ENCODE measurements at places on chromosomes 16 and 17. TPM values are rescaled to one million over a fixed set of nuclear protein-coding genes. Genes with fewer than 3 reads are reported as not detected.

The SLC5A11 gene
- total RNA-seq: not detected

The OR3A3 gene
- total RNA-seq: not detected

- DNase-seq: no peak
These were observed 78.7 kb downstream of the CRISPLD2 start for GRCh38 chr16:84898447-84898846.

DNA sequence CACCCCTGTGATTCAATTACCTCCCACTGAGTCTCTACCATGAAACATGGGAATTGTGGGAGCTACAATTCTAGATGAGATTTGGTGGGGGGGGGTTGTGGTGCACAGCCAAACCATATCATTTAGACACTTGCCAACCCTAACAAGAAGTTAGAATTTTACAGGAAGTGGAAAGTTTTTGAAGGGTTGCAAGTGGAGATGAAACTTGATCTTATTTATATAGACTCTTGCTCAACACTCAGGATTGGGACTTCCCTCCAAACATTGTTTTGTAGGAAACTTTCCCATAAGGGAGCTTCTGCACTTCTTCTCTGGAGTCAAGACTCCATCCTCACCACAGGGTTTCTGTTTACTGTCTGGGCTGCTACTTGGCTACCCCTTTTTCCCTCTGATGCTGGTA, 266.7 kb upstream of the CDH11 start:
- DNase-seq: no peak

DNA sequence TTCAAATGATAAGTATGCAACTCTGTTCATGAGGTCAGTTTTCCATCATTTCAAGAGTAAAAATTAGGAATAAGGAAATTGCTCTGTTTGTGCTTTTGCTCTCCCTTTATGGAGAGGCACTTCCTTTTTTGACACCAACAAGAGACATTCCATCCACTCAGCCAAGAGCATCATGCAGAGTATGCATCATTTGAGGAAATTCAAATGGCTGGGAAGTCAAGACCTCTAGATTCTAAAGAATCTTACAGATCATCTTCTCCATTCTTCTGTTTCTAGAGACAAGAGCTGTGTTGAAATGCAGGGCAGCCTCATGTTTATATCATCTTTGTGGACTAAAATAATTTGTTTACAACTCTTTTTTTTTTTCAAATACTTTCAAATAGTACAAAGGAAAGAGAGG, 669.4 kb downstream of the CDH11 start:
- DNase-seq: no peak

DNA sequence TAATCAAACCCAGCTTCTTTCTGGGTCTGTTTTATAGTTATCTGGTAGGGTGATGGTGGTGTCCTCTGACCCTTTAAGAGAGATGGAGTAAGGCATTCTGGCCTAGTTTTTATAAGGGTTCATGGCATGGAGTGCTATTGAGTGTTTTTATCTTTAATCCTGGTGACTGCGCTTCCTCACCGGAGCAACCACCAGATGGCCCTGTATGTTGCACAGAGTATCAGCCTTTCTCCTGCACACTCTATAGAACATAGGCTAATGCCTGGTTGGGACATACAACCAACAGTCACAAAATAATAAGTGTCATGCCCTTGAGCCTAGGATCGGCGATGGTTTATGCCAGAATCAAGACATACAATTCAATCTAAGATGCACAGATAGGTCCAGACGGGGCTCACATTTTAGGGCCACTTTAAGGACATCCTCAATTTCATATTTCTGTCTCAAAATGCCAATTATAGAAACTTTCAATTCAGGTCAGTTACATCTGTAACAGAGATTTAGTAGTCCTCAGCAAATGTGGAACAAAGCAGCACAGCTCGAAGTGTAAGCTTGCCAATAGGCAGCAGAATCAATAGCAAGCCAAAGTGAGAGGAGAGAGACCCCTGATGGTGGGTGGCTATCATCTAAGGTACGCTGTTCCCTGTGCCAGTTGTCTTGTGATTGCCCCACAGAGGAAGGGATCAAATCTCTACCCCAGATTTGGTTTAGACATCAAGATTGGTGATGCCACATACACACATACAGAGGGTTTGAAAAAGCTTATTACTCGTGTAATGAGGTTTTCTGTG, 37.2 kb upstream of the HOXB9 start:
- DNase-seq: no peak

DNA sequence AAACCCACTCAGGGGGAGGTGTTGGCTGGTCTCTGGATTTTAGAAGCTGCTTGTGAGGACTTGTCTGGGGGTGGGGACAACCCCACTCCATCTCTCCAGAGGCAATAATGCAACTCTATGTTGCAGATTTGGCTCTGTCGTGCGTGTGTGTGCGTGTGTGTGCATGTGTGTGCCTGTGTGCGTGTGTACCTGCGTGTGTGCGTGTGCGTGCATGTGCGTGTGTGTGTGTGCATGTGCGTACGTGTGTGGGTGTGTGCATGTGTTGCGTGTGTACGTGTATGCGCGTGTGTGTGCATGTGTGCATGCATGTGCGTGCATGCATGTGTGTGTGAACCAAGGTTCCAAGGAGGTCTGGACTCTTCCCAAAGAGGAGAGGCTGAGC, 120.4 kb upstream of the LHX1 start:
- no peak for DNase-seq

DNA sequence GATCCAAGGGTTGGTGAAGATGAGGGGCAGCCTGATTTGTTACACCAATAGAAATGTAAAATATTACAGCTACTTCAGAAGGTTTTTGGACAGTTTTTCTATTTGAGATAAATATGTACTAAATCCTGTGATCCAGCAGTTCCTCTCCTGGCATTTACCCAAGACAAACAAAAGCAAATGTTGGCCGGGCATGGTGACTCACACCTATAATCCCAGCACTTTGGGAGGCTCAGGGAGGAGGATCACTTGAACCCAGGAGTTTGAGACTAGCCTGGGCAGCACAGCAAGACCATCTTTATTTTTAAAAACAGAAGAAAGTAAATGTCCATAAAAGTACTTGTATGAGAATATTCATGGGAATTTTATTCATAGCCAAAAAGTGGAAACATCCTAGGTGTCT, 64.8 kb upstream of the MRC2 start:
- no peak for DNase-seq

- no peak for DNase-seq
These were observed 66.6 kb downstream of the SIAH1 start for GRCh38 chr16:48318630-48319029.

DNA sequence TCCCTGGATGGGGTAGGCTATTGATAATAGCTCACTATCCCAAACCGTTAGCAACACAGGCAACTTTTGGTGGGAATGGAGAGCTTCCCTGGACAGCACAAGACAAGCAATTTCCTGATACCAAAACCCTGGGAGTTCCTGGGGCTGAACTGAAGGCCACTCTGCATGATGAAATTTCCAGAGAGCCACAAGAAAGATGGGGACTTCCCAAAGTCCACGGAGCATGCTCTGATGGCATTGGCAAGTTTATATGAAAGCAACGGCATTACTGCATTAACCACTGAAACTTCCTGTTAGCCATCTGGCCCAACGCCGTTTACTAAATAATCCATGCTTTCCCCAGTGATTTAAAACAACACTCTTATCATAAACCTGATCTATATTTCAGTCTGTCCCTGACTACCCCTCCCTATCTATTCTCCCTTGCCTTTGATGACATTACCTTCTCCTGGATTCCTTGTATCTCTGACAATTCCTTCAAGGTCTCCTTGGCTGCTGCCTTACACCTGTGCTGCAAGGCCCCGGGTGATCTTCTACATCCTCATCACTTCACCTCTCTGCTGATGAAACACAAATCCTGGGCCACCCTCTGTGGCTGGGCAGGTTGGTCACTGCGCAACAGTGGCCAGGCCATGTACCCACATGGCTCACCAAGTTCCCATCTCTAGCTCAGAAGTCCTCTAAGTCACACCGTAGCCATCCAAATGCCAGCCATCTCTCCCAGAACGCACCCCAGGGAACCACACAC, 108.5 kb upstream of the RCVRN start:
- no peak for DNase-seq

- no peak for DNase-seq
These were observed 91.0 kb downstream of the WSCD1 start for GRCh38 chr17:6160911-6161855.

- no peak for DNase-seq
These were observed 11.7 kb upstream of the TMIGD1 start for GRCh38 chr17:30345527-30346075.

DNA sequence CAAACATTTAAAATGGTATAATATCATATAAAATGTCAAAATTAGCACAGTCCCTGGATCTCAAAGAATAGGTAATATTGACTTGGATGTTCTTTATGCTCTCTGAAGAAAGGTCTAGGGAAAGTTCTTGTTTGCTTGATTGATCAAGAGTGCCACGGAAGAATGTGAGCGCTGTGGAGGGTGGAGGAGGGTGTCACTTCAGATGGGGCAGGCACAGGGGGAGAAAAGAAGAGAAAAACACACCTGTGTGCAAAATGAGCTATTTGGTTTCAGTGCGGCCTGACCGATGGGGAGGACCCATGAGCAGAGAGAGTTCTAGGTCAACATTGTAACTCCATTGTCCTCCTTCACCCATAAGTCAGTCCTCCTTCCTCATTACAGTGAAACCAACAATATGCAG, 8.8 kb upstream of the VPS4A start:
- DNase-seq: no peak

DNA sequence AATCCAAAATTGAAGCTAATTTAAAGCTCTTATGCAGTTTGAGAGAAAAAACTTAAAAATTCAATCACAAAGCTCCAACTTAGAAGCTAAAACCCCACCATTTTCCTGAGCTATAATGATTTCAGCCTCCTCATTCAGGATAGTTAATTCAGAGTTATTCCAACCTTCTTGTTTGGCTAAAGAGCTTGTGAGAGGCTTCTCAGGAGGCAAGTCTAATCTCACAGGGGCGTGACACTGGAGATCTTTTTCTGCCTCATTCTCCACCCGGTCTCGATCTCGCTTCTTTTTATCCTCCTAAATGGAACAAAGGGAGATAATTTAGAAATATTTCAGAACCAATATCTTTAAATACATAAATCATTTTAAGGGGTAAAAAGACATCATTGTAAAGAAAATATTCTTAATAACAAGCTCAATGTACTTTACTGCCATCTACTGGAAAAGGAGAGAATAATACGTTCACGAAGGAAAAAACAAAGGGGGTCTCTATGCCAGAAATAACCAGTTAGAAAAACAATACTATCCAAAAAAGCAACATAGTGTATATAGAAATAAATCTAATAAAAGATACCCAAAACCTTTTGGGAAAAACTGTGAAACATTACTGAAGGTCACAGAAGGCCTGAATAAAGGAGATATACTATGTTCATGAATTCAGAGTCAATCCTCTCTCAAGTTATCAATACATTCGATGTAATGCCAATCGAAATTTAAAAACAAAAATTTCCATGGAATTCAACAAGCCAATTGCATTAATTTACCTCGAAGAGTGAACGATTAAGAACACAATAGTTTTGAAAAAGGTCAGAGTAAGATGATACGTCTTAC, 13.9 kb downstream of the BRD7 start:
- no peak for DNase-seq

DNA sequence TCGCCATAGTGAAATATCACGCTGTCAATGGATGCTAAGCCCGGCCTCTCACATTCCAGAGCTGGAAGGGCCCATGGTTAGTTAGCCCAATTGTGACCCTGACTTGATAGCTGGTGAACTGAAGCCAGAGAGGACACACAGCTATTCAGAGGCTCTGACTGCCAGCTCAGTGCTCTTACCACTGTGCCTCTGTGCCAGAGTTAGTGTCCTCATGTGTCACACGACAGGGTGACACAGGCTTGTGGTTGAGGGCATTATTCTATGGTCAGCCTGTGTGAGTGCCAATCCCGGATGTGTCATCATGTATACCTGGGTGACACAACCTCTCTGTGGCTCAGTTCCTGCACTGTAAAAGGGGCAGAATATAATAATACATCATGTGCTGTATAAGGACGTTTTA, 2.5 kb upstream of the MT1X start:
- no peak for DNase-seq

- no peak for DNase-seq
These were observed 38.2 kb upstream of the LITAF start for GRCh38 chr16:11624636-11625607.

DNA sequence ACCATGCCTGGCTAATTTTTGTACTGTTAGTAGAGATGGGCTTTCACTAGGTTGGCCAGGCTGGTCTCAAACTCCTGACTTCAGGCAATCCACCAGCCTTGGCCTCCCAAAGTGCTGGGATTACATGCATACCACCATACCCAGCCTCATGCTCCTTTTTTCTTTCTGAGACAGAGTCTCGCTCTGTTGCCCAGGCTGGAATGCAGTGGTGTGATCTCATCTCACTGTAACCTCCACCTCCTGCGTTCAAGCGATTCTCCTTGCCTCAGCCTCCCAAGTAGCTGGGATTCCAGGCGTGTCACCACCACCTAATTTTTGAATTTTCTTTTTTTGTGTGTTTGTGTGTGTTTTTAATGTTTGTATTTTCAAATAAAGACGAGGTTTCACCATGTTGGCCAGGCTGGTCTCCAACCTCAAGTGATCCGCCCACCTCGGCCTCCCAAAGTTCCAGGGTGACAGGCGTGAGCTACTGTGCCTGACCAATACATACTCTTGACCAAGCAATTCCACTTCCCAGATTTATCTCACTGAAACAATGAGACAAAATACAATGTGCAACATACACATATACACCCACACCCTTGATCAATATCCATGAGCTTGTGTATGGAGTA, 5.0 kb downstream of the GRB2 start:
- DNase-seq: no peak

DNA sequence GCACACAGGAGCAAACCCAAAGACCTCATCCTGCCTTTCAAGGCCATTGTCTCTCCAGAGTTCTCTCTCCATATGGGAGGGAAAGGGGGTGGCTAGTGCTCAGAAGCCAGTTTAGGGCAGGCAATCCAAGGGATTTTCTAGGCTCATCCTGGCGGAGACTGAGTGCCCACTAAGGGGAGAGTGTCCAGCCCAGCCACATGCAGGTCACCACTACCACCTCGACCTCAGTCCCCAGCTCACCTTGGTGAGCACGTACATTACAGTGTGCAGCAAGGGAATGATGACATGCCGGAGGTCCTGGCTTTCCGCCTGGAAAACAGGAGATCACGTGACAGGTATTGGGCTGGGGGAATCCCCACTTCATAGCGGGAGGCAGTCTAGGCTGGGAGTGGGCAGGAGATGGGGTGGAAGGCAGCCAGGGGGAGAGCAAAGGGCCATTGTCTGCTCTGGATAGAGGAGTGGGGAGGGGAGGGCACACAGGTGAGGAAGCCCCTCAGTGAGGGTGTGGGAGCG, 29.9 kb downstream of the PIK3R6 start:
- DNase-seq: no peak

DNA sequence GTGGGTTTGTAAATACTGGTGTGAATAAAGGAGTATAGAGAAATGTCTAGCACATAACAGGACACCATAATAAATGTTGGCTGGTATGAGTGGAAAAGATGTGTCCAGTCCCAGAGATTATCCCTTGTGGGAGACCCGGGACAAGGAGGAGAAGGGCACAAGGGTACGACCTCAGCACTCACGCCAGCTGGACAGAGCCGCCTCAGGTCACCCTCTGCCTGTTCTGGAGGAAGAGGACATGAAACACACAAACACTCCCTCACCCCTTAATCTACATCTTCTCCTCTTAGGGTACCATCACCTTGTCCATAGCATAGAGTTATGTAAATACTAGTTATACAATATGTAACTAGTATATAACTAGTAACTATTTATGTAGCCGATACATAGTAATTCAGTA, 26.8 kb downstream of the DYNLL2 start:
- no peak for DNase-seq

All from progenitor cell of endocrine pancreas (in vitro differentiated cells).